ENCODE measurements at places on chromosomes 5 and 9. TPM values are rescaled to one million over a fixed set of nuclear protein-coding genes. Genes with fewer than 3 reads are reported as not detected.

DNA sequence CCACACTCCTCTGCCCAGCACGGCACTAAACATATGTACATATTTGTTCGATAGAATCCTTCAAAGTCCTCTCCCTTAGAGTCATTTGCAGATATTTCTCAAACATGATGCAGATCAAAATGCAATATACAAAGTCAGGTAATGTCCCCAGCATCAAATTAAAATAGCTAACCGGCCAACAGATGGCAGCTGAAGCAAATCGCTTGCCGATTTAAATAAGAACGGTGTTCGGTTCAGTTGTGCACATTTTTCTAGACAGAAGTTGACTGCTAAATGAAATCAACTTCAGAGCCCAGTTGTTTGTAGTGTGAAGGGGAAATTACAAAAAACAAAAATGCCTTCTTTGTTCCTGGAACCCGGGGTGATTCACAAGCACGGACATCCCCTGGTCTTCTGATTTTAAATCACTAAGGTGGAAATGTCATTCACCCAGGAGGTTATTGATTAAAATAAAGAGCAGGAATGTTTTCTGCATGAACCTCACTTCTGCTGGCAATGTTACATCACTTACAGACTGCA lies 219.2 kb downstream of the EBF1 start:
- no peaks in the 10 kb centered on the region for H3K36me3 ChIP-seq
- H3K27ac ChIP-seq, result no peak overlapping the region
- peak; percentile 19 for DNase-seq
- H3K4me3 ChIP-seq, result no peak overlapping the region

DNA sequence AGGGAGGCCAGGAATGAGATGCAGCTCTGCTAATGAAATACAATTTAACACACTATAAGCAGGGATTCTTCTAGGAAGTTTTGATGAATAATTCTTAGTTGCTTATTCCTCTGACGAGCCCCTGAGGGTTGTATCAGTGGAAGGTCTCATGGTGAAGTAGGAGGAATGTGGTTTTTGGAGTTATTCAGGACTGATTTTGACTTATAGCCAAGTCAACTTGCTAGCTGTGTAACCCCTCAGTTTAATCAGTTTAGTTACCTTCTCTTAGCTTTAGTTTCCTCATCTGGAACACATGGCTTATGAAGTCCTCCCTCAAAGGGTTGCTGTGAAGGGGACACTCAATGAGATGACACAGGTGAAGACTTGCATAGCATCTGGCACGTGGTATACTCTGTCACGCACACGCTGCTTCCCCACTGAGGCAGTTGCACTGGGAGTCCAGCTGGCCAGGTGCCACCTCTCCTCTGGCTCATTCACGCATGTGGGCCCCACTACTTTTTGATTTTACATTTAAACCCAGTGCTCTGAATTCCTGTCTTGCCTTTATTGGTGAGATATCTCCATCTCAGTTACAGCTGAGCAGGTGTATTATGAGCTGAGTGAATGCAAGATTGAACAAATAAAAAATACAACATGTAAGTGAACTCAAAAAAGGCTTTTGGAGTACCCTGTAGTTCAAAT lies 415.0 kb downstream of the ARHGEF28 start:
- H3K36me3 ChIP-seq, result no peaks in the 10 kb centered on the region
- H3K4me1 ChIP-seq, result no peaks in the 10 kb centered on the region
- DNase-seq, result no peak
- H3K27ac ChIP-seq, result no peak overlapping the region

- H3K27me3 ChIP-seq, result peaks cover 4% of the 10 kb centered on the region
- H3K36me3 ChIP-seq, result peaks cover 5% of the 10 kb centered on the region
- DNase-seq, result no peak
- H3K4me3 ChIP-seq, result no peak overlapping the region
- peaks cover 29% of the 10 kb centered on the region for H3K4me1 ChIP-seq
- no peak overlapping the region for H3K27ac ChIP-seq
These were observed 120.0 kb upstream of the HMHB1 start for GRCh38 chr5:143691945-143692290.

- peaks cover 8% of the 10 kb centered on the region for H3K4me1 ChIP-seq
- no peak for DNase-seq
- peak overlapping the region; percentile 55 for H3K4me3 ChIP-seq
These were observed 69.1 kb upstream of the TBCA start for GRCh38 chr5:77845324-77845646.

- peak; percentile 85 for DNase-seq
- peaks cover 27% of the 10 kb centered on the region for H3K4me1 ChIP-seq
- no peaks in the 10 kb centered on the region for H3K27me3 ChIP-seq
- peaks cover 46% of the 10 kb centered on the region for H3K36me3 ChIP-seq
- H3K4me3 ChIP-seq, result peak overlapping the region; percentile 92
These were observed 649 bp downstream of the STK10 start for GRCh38 chr5:172187118-172188032.

DNA sequence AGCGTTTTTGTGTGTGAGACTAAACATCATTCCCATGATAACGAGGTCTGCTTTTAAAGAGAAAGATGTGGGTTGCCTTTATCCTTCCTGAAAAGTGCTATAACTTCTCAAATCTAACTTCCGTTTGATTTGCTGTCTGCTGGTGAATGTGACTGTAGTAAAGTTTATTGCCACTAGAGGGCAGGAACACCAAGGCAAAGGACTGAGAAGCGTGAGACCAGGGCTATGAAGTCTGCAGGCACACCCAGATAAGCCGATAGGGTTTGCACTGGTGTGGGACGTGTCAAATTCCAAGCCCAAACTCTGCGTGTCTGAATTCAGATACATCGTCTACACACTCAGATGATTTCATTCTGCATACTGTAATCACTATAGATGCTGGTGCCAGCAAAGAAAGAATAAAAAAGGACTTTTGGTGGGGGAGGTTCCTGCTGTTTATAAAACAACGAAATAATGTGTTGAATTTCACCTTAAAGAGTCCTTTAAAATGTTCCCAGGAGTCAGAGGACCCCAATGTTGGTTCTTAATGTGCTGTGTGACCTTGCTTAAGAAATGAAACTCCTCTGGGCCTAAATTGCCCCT lies 87.2 kb downstream of the PTTG1 start:
- H3K36me3 ChIP-seq, result no peaks in the 10 kb centered on the region
- peaks cover 33% of the 10 kb centered on the region for H3K4me1 ChIP-seq
- peak; percentile 69 for DNase-seq
- H3K4me3 ChIP-seq, result no peak overlapping the region

DNA sequence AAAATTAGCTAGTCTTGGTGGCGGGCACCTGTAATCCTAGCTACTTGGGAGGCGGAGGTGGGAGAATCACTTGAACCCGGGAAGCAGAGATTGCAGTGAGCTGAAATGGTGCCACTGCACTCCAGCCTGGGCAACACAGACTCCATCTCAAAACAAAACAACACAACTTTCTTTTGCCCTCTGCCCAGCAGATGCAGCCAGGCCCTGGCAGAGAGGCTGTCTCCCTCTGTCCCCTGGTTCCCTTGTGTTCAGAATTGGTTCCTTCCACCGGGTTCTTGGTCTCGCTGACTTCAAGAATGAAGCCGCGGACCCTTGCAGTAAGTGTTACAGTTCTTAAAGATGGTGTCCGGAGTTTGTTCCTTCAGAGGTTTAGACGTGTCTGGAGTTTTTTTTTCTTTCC lies 30.2 kb upstream of the CEP72 start:
- no peaks in the 10 kb centered on the region for H3K4me1 ChIP-seq
- H3K4me3 ChIP-seq, result no peak overlapping the region
- H3K36me3 ChIP-seq, result no peaks in the 10 kb centered on the region
- H3K27me3 ChIP-seq, result peaks cover 27% of the 10 kb centered on the region

DNA sequence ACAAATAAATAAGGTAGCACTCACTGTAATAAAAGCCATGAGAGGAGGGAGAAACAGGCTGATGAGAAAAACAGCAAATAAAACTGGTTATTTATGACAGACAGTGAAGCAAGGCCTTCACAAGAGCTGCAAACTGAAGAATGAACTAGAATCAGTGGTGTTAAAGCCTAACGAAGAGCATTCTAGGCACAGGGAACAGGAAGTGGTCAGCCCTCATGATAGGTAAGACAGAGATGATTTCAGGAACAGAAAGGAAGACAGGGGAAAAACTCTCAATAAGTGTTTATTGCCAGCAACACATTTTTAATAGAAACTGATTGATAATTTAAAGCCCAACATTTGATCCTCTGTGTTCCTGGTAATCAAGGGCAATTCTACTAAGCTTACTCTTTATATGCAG lies 124.5 kb downstream of the EDIL3 start:
- H3K27me3 ChIP-seq, result no peaks in the 10 kb centered on the region
- no peak overlapping the region for H3K27ac ChIP-seq
- no peaks in the 10 kb centered on the region for H3K36me3 ChIP-seq
- H3K4me3 ChIP-seq, result no peak overlapping the region
- no peak for DNase-seq
- H3K4me1 ChIP-seq, result no peaks in the 10 kb centered on the region

DNA sequence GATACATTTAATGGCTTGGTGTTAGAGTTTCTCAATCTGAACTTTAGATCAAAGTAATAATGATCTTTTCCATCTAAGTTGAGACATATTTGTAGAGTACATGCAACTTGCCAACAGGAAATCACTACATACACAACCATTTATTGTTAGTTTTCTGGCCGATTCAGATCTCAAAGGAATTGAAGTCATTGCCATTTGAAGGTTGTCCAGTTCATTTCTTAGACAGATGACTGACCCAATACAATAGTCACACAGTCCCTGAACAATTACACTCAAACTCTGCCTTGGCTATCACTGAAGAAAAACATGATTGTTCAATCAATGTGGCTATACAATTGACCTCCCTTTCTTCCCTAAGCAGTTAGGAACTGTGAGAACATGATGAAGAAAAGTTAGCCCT lies 753.2 kb upstream of the RIOK2 start:
- H3K4me1 ChIP-seq, result no peaks in the 10 kb centered on the region
- H3K27me3 ChIP-seq, result no peaks in the 10 kb centered on the region
- no peak overlapping the region for H3K27ac ChIP-seq
- H3K36me3 ChIP-seq, result no peaks in the 10 kb centered on the region

GRCh38 chr9:13100914-13101572 lies 178.4 kb downstream of the MPDZ start:
- H3K27me3 ChIP-seq, result no peaks in the 10 kb centered on the region
- H3K4me3 ChIP-seq, result no peak overlapping the region
- DNase-seq, result no peak
- H3K27ac ChIP-seq, result no peak overlapping the region
- H3K36me3 ChIP-seq, result no peaks in the 10 kb centered on the region

- peak overlapping the region; percentile 36 for H3K4me3 ChIP-seq
- H3K36me3 ChIP-seq, result peaks cover 9% of the 10 kb centered on the region
- H3K4me1 ChIP-seq, result peaks cover 39% of the 10 kb centered on the region
- no peak for DNase-seq
These were observed 379 bp upstream of the TICAM2 start for GRCh38 chr5:115602591-115603125.

DNA sequence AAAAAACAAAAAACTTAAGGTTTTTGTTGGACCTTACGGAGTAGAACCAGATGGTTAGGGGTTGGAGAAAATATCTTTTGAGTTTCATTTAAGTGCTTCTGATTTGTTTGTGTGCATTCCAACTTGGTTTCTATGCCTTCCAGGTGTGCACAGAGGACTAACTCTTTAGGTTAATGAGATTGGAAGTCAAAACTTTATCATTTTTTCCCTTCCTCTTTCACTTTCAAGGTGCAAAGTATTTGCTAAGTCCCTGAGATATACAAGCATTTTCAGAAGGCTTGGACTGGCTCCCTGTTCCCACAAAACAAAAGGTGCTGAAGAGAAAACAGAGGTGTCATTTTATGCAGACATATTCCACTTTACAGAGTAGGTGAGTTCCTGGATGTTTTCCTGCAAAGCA lies 30.3 kb upstream of the CER1 start:
- H3K27ac ChIP-seq, result no peak overlapping the region
- no peak for DNase-seq
- peaks cover 14% of the 10 kb centered on the region for H3K27me3 ChIP-seq
- H3K4me3 ChIP-seq, result no peak overlapping the region
- no peaks in the 10 kb centered on the region for H3K36me3 ChIP-seq

DNA sequence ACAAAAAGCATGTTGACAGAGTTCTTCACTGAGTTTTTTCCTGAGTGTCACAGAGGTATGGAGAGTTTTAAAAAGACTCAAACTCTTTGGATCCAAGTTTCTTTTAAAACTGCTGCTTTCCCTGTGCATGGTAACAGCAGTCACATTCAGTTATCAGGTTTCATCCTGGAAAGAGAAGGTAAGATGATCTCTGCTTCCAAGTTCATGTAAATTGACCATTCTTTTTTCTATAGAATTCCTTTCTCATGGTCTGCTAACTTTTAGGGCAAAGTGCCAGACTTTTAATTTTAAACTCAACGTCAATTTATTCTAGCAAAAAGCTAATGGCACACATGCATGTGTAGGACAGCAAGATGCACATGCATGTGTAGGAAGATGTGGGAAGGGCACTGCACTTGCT lies 52.5 kb upstream of the PRLR start:
- no peak overlapping the region for H3K4me3 ChIP-seq
- no peaks in the 10 kb centered on the region for H3K36me3 ChIP-seq
- peaks cover 9% of the 10 kb centered on the region for H3K27me3 ChIP-seq
- no peak for DNase-seq

DNA sequence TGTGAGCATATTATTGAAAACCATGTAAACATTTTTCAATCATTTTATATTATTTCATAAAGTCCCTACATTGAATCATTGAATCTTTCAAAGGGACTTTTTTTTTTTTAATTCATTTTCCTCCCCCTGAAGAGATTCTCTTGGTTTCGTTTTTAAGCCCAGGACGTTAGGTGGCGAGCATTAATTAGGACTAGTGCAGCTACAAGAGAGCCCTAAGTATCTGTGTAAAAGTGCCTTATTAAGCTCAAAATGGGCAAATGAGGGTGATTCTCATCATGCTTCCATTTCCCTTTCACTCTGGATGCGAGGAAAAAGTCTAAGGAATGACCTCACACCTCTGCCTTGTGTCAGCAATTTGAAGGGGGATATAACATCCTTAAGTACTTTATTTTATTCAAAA lies 517.9 kb upstream of the ITGA1 start:
- no peak overlapping the region for H3K4me3 ChIP-seq
- no peaks in the 10 kb centered on the region for H3K4me1 ChIP-seq
- H3K27ac ChIP-seq, result no peak overlapping the region
- H3K36me3 ChIP-seq, result no peaks in the 10 kb centered on the region
- H3K27me3 ChIP-seq, result no peaks in the 10 kb centered on the region
- DNase-seq, result no peak

DNA sequence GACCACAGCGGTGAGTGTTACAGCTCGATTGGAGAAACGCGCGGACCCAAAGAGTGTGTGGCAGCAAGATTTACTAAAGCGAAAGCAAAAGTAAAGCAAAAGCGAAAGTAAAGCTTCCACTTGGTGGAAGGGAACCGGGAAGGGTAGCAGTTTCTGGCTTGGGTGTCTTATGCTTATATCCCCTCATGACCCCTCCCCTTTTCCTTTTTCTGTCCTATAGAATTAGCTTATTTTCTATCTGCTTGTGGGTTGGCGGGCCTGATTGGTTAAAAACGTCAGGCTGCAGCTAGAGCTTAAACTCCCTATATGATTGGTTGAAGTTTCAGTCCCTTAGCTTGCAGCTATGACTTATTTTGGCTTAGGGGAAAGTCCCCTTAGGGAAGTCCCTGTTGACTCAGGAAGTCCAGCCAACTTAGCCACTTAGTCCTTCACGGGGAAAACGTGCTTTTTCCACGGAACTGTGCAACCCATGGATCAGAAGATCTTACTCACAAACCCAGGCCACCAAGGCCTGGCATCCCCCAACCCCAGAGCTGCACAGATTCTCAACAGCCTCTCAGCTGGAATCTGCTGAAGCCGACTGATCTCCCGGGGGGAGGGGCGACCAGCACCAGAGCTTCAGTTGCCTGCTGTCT lies 114.2 kb upstream of the ADAMTS16 start:
- no peaks in the 10 kb centered on the region for H3K27me3 ChIP-seq
- peaks cover 5% of the 10 kb centered on the region for H3K4me1 ChIP-seq
- no peaks in the 10 kb centered on the region for H3K36me3 ChIP-seq
- no peak overlapping the region for H3K27ac ChIP-seq

DCTN4 gene
- total RNA-seq, result 35.5 TPM

IFNE gene
- total RNA-seq, result not detected

PCSK1 gene
- total RNA-seq, result not detected

PFDN1 gene
- total RNA-seq, result 50.6 TPM

POMT1 gene
- total RNA-seq, result 30.2 TPM

PCDHA1 gene
- not detected for total RNA-seq
